GM23248 (cell line): ENCODE measurements at places on chromosomes 3 and 15.

DNA sequence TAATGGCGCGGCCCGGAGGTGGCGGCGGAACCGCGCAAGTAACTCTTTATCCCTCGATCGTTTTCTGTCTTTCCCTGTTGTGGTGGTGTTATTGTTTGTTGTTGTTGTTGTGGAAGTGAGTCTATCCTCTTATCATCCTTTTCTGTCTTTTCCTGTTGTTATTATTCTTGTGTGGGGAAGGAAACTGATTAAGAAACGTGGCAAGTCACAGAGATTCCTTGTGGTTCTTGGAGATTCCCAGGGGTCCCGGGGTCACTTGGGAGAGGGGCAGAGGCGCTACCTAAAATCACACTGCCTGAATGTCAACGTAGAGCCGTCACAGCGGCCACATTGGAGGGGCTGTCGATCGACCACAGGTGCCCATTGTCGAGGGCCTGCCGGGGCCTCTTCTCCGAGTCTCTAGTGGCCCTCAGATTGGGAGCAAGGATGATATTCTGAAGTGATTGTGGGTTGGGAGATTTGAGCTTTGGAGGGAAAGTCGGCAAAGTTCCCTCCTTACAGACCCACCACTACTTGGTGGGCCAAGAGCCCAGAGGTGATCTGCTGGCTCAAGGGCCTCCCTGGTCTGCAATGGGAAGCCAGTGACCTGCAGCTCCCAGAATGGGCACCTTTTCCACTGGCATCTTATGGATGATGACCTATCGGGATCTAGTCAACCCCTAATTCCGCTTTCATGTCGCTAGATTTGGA, 790 bp downstream of the PARP14 start:
- H3K27ac ChIP-seq = no peak overlapping the region
- no peaks in the 10 kb centered on the region for H3K27me3 ChIP-seq
- peak; percentile 12 for DNase-seq
- H3K36me3 ChIP-seq = no peaks in the 10 kb centered on the region

GRCh38 chr3:124883766-124884473, 3.2 kb downstream of the ITGB5 start:
- no peaks in the 10 kb centered on the region for H3K36me3 ChIP-seq
- H3K27ac ChIP-seq = peak overlapping the region; percentile 85
- H3K4me3 ChIP-seq = no peak overlapping the region

- H3K4me1 ChIP-seq = peaks cover 27% of the 10 kb centered on the region
- H3K4me3 ChIP-seq = no peak overlapping the region
- peak overlapping the region; percentile 82 for H3K27ac ChIP-seq
- H3K27me3 ChIP-seq = no peaks in the 10 kb centered on the region
- no peaks in the 10 kb centered on the region for H3K36me3 ChIP-seq
- DNase-seq = peak; percentile 63
Measured at GRCh38 chr3:153285194-153285641, 123.2 kb downstream of the RAP2B start.

- no peaks in the 10 kb centered on the region for H3K36me3 ChIP-seq
- H3K27ac ChIP-seq = no peak overlapping the region
- no peak overlapping the region for H3K4me3 ChIP-seq
- H3K27me3 ChIP-seq = peaks cover 29% of the 10 kb centered on the region
Measured at GRCh38 chr3:183391460-183391859, 37.0 kb downstream of the MCF2L2 start.

DNA sequence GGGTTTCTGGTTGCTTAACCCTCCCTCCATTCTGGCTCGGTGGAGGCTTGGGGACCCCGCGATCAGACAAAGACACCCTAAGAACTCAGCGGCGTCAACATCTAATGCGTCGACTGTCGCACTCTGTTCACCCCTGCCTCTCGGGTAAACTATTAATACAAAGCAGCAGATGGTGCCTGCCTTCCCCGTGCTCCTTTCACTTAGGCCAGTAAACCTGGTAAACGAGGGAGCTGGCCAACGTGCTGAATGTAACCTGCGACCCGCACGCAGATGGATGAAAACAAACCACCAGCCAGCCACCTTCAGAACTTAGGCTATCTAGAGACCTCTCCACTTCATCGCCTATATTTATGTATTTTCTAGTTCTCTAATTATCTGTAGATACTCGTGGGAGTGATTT, 848 bp upstream of the CADPS start:
- H3K36me3 ChIP-seq = no peaks in the 10 kb centered on the region
- H3K27me3 ChIP-seq = 0 out of 2 replicates have a peak, but pooled peaks cover 15% of the 10 kb centered on the region
- peak; percentile 77 for DNase-seq
